ENCODE measurements at places on chromosomes 5 and 9.
A peak's percentile ranks its signal among the peaks of the same experiment; 100 is the strongest.

DNA sequence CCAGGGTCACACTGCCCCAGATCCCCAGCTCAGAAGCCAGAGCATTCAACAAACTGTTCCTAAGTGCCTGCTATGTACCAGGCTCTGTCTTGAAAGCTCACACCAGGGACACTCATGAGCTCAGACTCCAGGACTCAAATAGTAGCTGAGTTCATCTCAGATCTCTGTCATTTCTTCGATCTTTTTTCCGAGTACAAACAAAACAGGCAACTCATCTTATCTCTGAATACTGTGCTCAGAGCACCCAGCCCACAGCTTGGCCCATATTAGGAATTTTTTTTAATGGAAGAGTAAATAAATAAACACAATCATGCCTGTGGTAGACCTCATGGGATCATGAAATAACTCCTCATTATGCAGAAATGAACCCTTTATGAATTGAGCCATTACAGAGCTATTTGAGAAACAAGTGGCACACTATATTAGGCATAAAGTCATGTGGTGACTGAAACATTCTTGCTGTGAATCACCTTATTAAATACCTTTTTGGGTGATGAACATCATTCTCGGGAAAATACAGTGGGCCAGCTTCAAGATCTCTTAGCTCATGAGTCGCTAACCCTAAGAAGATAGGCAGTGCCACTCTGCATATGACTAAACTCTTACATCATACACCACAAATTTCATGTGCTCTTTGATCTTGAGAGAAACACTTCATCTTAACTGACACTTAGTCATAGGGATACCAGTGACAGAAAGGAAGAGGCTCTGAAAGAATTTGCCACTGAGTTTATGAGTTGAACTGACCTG is 9.9 kb downstream of the SH3RF2 start:
- no peak for DNase-seq

DNA sequence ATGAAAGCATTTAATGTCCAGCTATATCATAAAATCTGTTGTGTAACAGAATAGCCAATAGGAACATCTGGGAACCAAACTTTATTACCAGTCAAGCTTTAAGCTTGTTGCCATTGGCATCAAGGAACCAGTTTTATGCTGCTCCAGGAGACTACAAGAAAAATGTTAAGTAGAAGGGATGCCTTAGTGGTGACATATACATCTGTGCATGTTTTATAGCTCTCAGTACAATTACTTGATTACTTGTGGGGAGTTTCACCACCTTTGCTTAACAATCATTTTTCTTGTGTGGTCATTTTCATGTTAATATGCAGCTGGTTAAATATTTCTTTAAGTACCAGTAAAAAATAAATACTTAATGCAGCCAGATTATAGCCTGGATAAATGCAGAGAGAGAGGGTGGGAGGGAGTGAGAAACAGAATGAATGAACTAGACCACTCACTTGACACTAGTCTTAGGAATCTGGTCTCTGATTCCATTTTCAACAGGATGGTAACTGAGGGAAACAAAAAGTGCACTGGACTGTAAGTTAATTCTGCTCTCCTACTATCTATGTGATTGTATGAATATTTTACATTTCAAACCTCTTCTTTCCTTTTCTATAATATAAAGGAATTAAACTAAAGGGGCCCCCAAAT is 35.7 kb upstream of the LURAP1L start:
- DNase-seq, result no peak

DNA sequence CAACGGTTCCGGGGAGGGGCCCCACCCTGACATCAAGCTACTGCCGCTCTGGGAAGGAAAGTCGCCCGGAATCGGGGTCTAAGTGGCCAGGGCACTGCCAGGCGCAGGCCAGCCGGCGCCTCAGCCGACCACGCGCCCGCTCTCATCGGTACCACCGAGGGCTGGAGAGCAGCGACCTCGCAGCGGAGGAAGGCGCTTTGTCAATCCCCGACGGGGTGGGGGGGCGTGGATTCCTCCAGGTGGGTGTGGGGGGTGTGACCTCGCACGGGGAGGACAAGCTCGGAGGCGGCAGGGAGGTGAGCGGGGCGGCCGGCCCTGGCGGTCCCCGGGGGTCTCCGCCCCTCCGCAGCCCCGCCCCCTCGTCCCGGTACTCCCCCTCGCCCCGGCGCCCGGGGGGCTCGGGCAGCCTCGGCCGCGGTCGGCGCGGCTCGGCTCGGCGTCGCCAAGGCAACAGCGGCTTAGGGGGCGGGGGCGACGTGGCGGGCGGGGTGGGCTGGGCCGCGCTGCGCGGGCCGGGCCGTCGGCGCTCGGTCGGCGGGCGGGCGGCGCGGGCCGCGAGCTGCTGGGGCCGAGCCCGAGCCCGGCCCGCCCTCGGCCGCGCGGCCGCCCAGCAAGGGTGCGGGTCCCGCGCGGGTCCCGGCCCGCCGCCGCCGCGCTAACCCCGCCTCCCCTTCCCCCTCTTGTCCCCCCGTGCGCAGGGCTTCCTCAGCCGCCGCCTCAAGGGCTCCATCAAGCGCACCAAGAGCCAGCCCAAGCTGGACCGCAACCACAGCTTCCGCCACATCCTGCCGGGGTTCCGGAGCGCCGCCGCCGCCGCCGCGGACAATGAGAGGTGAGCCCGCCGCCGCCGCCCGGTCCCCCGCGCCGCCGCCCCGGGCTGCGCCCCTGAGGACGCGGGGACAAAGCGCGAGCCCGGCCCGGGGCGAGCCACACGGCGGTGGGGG is 47.5 kb downstream of the DAB2IP start:
- peak; percentile 75 for DNase-seq

DNA sequence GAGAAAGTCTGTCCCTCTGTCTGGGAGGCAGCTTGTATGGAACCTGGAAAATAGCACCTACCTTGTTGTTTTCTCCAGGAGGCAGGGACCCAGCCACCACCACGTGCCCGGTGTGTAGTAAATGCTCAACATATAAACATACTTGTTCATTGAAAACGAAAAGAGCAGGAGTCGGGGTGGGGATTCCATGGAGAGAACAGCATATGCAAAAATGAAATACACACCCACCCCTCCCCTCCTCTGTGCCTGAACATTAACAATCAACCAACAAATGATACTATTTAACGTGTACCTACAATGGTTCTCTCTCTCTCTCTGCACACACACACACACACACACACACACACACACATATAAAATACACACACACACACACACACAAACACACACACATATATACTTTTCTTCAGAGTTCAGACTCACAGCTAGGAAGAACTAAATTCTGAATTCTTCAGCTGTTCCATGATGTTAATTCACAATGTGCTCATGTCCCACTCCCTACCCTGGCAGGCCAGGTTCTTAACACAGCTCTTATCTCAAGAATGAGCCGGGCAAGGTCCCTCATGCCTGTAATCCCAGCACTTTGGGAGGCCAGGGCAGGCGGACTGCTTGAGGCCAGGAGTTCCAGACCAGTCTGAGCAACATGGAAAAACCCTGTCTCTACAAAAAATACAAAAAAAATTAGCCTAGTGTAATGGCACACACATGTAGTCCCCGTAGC is 16.3 kb upstream of the DENND1A start:
- DNase-seq, result no peak

GRCh38 chr5:139855451-139855850 is 59.8 kb downstream of the PSD2 start:
- no peak for DNase-seq

GRCh38 chr9:94584555-94584954 is 9.1 kb downstream of the FBP2 start:
- no peak for DNase-seq

- DNase-seq, result no peak
Measured at GRCh38 chr9:18137815-18138214, 336.1 kb upstream of the ADAMTSL1 start.

DNA sequence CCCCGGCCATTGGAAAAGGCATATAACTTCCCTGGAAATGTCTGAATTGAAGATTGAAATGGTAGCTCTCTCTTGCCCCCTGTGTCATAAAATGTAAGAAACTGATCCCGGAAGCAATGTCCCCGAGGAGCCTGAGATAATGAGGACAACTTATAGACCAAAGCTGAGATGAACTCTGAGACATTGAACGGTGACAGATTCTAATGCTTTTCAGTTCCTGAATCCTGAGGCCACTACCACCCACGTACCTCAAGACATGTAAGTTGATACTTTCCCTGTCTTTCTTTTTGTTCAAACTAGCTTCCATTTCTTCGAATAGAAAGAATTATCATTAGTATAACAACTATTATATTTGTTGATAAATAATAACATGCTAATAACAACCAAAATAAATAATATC is 51.0 kb downstream of the KIF4B start:
- DNase-seq, result no peak

- peak; percentile 93 for DNase-seq
Measured at GRCh38 chr5:172872997-172873491, 39.0 kb downstream of the ERGIC1 start.

DNA sequence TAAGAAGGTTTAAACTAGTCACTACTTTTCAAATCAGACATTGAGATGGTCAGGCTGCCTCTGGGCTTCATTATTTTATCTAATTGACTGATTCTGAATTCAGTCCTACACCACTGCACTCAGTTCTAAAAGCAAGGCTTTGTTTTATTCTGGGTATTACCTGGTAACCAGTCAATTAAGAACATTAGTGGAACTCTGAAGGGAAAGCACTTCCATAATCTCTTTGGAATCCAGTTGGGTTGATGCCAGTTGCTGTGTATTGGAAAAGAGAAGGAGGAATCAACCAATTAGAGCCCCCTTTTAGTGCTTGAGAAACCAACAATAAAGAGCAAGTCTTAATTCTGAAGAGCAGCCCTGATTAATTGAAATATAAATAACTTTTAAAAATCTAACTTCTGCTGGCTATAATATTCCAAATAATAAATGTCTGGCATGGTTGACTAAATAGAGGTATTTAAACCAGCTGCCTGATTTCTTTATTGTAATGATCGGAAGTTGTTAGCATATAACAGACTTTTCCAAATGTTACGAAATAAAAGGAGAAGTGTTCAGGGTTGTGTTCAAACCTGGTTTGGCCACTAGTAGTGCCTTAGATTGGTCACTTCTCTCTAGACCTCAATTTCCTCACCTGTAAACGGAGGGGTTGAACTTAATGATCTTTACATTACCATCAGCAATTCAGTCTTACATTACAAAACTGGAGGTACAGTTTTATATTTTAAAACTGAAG is 32.0 kb downstream of the CPEB4 start:
- no peak for DNase-seq

GRCh38 chr5:149129181-149129580 is 12.1 kb upstream of the ABLIM3 start:
- DNase-seq, result no peak

DNA sequence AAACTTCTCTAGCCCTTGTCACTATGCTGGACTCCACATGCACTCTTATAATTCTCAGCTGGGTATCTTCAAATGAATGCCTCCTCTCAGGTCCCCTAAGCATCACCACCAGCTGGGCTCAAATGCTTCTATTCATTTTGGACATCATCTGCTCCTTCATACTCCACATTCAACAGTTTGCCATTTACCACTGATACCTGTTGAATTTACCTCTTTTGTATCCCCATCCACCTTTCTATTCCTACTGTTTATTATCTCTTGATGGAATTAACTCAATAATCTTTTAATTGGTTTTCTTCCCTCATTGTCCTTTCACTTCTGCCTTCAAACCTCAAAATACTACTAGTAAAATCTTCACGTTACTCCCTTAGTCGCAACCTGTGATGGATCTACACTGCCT is 14.5 kb downstream of the RANBP6 start:
- no peak for DNase-seq

GRCh38 chr5:178416919-178417318 is 173.3 kb downstream of the COL23A1 start:
- no peak for DNase-seq

DNA sequence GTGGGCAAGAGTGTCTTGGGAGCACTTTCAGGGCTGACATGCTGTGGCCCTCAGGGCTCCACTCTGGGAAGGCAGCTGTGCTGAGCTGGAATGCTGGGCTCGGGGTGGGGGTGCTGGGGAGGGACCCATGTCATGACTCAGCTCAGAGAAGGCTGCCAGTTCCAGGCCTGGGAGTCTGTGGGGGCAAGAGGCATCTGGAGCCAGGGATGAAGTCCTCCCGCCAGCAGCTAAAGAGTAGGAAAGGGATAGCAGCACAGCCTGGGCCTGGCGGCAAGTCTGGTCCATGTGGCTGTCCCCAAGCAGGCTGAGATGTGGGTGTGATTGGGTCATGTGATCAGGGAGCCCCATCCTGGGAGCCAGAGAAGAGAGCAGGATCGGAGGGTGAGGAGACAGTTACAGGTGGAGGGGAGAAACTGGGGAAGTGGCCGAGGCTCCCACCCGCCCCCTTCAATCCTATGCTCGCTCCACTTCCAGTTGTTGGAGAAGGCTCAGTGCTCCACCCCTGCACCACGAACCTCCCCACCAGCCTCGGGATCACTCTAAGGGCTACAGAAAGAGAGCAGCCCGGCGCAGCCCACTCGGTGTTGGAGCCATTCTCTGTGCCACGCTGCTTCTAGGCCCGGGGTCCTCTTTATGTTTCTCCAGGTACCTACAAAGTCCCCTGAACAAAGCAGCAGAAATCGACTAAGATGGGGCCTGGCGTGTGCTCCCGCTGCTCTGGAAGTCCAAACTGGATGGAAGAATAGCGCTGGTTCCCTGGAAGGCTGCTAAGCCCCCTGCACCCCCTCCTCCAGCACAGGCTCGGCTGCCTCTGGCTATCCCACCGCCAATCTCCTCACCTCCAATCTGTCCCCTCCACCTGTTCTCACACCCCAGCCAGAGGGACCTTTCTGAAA is 12.0 kb downstream of the PDGFRB start:
- DNase-seq, result peak; percentile 77

DNA sequence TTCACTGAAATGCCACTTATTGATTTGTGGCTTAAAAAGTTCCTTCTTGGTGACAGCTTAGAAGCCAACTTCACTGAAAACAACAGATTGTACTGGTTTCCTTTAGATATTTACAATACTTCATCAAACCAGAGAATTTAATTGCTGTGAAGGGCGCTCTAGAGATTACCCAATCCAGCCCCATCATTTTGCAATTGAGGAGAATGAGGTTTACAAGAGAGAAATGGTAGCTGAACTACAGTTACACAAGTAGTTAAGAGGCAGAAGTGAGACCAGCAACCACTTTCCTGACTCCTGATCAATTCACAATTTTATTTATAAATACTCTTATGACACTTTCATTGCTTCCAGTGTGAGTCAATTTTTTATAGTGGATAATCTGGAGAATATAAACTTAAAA is 103.5 kb upstream of the APC start:
- DNase-seq, result no peak

- no peak for DNase-seq
Measured at GRCh38 chr5:73969195-73970036, 343.4 kb downstream of the ARHGEF28 start.

GRCh38 chr9:114114364-114114763 is 15.3 kb upstream of the KIF12 start:
- DNase-seq, result no peak

DNA sequence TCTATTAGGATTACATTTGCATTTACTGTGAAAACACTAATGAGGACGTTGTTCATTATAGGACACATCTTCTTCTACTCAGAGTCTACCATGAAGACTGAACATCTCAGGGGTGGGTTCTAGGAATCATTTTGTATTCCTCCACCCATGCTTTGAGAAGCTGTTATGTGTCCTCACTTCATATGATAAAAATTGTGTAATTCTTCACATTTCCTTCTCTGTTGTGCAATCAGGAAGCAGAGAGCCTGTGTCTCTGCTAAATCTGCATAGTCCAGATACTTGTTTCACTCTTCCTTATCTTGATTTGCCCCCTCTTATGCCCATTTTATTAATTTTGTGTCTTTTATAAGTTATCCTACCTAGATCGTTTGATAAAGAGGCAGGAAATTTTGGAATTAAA is 97.8 kb upstream of the IQGAP2 start:
- no peak for DNase-seq

- no peak for DNase-seq
Measured at GRCh38 chr5:172616730-172617129, 24.3 kb upstream of the NEURL1B start.

- DNase-seq, result no peak
Measured at GRCh38 chr9:116596646-116597045, 90.5 kb upstream of the TRIM32 start.
